ENCODE measurements at places on chromosomes 11 and 22.

GRCh38 chr11:87263264-87263838, 225.6 kb downstream of the TMEM135 start:
- H3K27ac ChIP-seq, result no peak overlapping the region
- no peaks in the 10 kb centered on the region for H3K4me1 ChIP-seq
- DNase-seq, result no peak
- H3K36me3 ChIP-seq, result no peaks in the 10 kb centered on the region
- H3K27me3 ChIP-seq, result no peaks in the 10 kb centered on the region

- no peaks in the 10 kb centered on the region for H3K27me3 ChIP-seq
- no peak overlapping the region for H3K4me3 ChIP-seq
- no peak overlapping the region for H3K27ac ChIP-seq
- no peak for DNase-seq
Observed at GRCh38 chr11:27002838-27003237, 8.9 kb downstream of the FIBIN start.

DNA sequence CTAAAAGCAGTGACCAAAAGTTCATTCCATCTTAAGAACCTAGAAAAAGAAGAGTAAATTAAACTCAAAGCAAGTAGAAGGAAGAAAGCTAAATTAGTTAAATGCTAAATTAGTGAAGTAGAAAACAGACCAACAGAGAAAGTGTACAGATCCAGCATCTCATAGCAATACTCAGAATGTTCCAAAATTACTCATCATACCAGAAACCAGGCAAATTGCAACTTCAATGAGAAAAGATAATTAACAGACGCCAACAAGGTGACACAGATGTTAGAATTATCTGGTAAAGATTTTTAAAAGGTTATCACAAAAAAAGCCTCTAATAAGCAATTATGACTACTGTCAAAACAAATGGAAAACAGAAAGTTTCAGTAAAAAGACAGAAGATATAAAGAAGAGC, 96.8 kb downstream of the ALX4 start:
- H3K27me3 ChIP-seq, result no peaks in the 10 kb centered on the region
- no peaks in the 10 kb centered on the region for H3K4me1 ChIP-seq
- H3K27ac ChIP-seq, result no peak overlapping the region

- no peaks in the 10 kb centered on the region for H3K36me3 ChIP-seq
- no peaks in the 10 kb centered on the region for H3K27me3 ChIP-seq
- no peak overlapping the region for H3K27ac ChIP-seq
- no peak overlapping the region for H3K4me3 ChIP-seq
Observed at GRCh38 chr22:19550382-19550781, 26.2 kb upstream of the CLDN5 start.

DNA sequence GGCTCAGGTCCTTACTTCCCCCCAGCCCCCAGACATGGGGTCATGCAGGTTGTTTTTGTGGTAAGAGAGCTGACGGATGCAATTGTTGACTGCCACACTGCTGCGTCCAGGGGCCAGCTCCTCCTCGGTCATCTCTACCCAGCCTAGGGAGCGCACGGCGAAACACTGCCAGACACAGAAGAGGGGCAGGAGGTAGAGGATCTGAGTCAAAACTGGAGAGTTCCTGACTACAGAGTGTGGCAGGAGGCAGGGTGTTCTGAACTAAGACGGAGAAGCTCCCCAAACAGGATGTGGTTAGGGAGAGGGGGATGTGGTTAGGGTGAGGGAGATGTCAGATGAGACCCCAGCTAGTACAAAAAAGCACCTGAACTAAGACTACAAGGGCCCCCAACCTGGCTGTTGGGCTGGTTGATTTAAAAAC, 12.3 kb downstream of the SMPD1 start:
- no peak overlapping the region for H3K4me3 ChIP-seq
- no peaks in the 10 kb centered on the region for H3K4me1 ChIP-seq
- no peak overlapping the region for H3K27ac ChIP-seq
- DNase-seq, result no peak
- no peaks in the 10 kb centered on the region for H3K36me3 ChIP-seq
- no peaks in the 10 kb centered on the region for H3K27me3 ChIP-seq

DNA sequence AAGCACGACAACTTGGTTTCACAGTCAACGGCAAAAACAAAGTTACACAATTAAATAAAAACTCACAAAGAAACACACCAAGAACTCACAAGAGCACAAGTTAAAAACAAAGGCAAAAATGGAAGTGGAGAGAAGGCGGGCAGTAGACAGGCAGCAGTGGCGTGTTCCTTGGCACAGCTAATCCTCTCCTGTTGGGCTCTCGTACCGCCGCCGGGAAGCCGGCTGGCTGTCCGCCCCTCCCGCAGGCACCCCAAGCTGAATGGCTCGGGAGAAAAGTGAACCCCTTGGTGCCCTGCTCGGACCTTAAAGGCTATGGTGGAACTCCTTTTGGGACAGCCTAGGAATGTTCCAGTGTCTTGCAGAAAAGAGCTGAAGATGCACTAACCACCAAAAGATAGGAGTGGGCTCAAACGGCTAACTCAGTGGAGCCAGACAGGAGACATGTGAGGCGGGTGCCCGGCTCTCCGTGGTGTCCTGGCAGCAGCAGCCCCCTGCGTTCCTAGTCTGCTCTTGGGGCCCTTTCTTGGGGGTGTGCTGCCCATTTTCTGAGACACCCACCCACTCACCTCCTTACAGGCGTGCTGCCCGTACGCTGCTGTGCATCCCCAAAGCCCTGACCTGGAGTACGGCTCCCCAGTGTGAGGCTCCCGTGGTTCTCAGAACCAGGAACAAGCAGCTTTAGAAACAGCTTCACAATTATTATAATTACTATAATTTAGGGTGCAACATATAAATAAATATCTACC, 86.1 kb upstream of the BID start:
- H3K4me3 ChIP-seq, result no peak overlapping the region
- peak overlapping the region; percentile 98 for H3K27ac ChIP-seq
- H3K36me3 ChIP-seq, result peaks cover 39% of the 10 kb centered on the region

- H3K4me3 ChIP-seq, result no peak overlapping the region
- H3K36me3 ChIP-seq, result no peaks in the 10 kb centered on the region
- H3K27ac ChIP-seq, result no peak overlapping the region
- H3K27me3 ChIP-seq, result no peaks in the 10 kb centered on the region
Observed at GRCh38 chr11:68064926-68065325, 26.1 kb downstream of the TCIRG1 start.

GRCh38 chr11:104665641-104666040, 232.6 kb downstream of the CASP12 start:
- no peak for DNase-seq
- H3K36me3 ChIP-seq, result no peaks in the 10 kb centered on the region
- peaks cover 4% of the 10 kb centered on the region for H3K4me1 ChIP-seq
- H3K27ac ChIP-seq, result no peak overlapping the region
- H3K27me3 ChIP-seq, result no peaks in the 10 kb centered on the region
- H3K4me3 ChIP-seq, result no peak overlapping the region

DNA sequence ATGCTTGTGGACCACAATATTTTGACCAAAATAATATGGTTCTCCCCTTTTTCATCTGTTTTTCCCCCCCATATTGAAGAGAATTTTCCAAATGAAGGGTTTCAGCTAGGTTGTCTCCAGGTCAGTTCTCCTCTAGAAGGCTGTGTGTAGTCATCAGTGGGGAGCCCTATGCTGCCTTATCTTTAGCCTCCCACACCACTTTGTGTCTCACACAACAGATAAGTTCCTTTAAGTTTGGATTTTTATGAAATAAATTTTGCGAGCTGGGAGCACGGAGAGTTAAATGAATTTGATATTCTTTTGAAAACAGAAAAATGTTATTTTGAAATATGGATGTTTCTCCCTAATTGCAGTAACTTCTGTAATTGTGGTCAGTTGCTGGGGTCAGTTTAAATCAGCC, 28.9 kb downstream of the PAX6 start:
- no peak overlapping the region for H3K27ac ChIP-seq
- peaks cover 16% of the 10 kb centered on the region for H3K36me3 ChIP-seq
- H3K4me3 ChIP-seq, result no peak overlapping the region

GRCh38 chr11:86115542-86116385, 46.9 kb upstream of the PICALM start:
- no peak overlapping the region for H3K4me3 ChIP-seq
- no peaks in the 10 kb centered on the region for H3K4me1 ChIP-seq
- no peak for DNase-seq
- H3K36me3 ChIP-seq, result no peaks in the 10 kb centered on the region

GRCh38 chr22:45886540-45886939, 90.4 kb downstream of the WNT7B start:
- DNase-seq, result no peak
- peaks cover 9% of the 10 kb centered on the region for H3K4me1 ChIP-seq
- H3K27ac ChIP-seq, result no peak overlapping the region
- no peak overlapping the region for H3K4me3 ChIP-seq
- H3K36me3 ChIP-seq, result no peaks in the 10 kb centered on the region

DNA sequence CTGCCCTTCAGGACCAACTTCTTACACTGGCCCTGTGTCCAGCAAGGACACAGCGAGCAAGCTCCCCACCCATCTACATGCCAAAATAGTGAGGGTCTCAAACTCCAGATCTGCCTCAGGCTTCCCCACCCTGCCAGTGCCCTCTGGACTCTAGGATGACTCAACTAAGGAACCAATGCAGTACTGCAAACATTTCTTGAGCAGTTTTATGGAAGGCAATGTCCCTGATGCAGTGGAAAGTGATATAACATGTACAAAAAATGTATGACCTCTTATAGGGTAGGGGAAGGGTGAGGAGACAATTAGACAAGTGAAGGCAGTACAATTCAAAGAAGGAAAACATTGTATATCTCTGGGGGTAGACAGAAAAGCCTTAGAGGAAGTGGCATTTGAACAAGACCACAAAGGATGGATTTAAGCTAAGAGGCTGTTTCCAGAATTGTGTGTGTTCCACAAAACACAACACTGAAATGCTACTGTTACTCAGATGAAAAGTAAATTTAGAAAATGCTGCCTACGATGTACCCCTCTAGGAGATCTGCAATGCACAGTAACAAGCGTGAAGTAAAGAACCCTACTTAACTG, 47.3 kb downstream of the RAB30 start:
- H3K27ac ChIP-seq, result no peak overlapping the region
- no peaks in the 10 kb centered on the region for H3K27me3 ChIP-seq
- no peaks in the 10 kb centered on the region for H3K36me3 ChIP-seq
- DNase-seq, result no peak
- no peak overlapping the region for H3K4me3 ChIP-seq
- H3K4me1 ChIP-seq, result peaks cover 3% of the 10 kb centered on the region

GRCh38 chr11:92251980-92252379, 27.4 kb downstream of the FAT3 start:
- no peak overlapping the region for H3K4me3 ChIP-seq
- no peak overlapping the region for H3K27ac ChIP-seq
- H3K36me3 ChIP-seq, result no peaks in the 10 kb centered on the region
- no peaks in the 10 kb centered on the region for H3K27me3 ChIP-seq
- no peaks in the 10 kb centered on the region for H3K4me1 ChIP-seq
- no peak for DNase-seq

GRCh38 chr11:29263971-29264682, 752.7 kb downstream of the KCNA4 start:
- DNase-seq, result no peak
- H3K27me3 ChIP-seq, result no peaks in the 10 kb centered on the region
- no peak overlapping the region for H3K27ac ChIP-seq
- H3K4me3 ChIP-seq, result no peak overlapping the region

- no peaks in the 10 kb centered on the region for H3K4me1 ChIP-seq
- H3K36me3 ChIP-seq, result peaks cover 35% of the 10 kb centered on the region
- peak; percentile 29 for DNase-seq
- no peak overlapping the region for H3K4me3 ChIP-seq
Observed at GRCh38 chr11:44927174-44927661, 23.5 kb downstream of the TP53I11 start.

GRCh38 chr11:62062223-62062861, 61.5 kb upstream of the INCENP start:
- no peak for DNase-seq
- H3K4me3 ChIP-seq, result no peak overlapping the region
- peaks cover 11% of the 10 kb centered on the region for H3K4me1 ChIP-seq
- no peaks in the 10 kb centered on the region for H3K27me3 ChIP-seq

DNA sequence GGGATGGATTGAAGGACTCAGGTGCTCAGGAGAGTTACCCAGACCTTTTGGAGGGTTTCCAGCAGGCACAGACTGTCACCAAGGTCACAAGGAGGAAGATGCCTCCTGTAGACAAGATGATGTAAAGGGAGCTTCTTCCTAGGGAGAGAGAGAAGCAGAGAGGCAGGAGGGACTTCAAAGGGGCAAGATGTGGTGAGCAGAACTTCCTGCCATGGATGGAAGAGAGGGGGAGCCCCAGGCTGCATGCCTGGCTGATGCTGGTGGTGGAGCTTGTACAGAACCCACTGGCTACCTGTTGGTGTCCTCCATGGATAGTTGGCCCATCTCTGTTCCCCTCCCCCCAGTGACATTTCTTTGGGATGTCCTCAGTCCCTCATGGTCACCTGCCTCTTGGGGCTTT, 4.2 kb downstream of the HEPN1 start:
- no peak overlapping the region for H3K27ac ChIP-seq
- DNase-seq, result no peak
- H3K4me3 ChIP-seq, result no peak overlapping the region
- H3K27me3 ChIP-seq, result no peaks in the 10 kb centered on the region
- no peaks in the 10 kb centered on the region for H3K4me1 ChIP-seq

DNA sequence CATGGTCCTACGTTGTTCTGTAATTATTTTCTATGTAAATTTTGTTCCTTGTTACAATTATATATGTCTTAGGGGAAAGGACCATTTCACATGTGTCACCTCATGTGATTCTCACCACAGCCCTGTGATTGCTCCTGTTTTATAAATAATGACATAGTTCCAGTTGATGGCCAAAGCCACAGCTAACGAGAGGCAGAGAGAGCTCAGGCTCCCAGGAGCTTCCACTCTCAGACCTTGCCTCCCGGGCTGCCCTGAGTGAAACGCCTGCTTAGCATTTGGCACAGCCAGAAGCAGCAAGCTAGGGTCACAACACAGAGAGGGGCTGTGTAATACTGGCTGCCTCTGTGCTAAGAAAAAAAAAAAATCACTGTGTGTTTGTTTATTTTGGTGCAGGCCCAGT, 5.9 kb downstream of the TMEM121B start:
- H3K27ac ChIP-seq, result no peak overlapping the region
- H3K36me3 ChIP-seq, result peaks cover 15% of the 10 kb centered on the region
- H3K4me3 ChIP-seq, result no peak overlapping the region
- no peak for DNase-seq
- H3K4me1 ChIP-seq, result no peaks in the 10 kb centered on the region

DNA sequence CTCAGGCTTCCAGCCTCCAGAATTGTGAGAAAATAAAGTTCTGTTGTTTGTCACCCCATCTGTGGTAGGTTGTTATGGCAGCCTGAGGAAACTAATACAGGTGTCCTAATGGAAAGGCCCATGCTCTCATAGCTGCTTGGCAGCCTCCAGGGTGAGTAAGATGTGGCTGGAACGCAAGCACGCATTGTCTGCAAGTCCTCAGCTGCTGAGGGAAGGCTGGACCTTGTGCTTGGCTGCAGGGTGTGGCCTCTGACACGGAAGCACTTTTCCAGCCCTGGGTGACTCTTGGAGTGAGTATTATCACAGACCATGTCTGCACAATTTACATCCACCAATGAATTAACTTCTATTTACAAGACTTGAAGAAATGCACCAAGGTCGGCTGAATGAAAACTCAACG, 44.4 kb upstream of the BARX2 start:
- DNase-seq, result no peak
- H3K27ac ChIP-seq, result no peak overlapping the region
- no peak overlapping the region for H3K4me3 ChIP-seq
- H3K36me3 ChIP-seq, result no peaks in the 10 kb centered on the region
- no peaks in the 10 kb centered on the region for H3K4me1 ChIP-seq
- no peaks in the 10 kb centered on the region for H3K27me3 ChIP-seq

- no peak overlapping the region for H3K4me3 ChIP-seq
- H3K27ac ChIP-seq, result peak overlapping the region; percentile 36
- no peak for DNase-seq
- peaks cover 4% of the 10 kb centered on the region for H3K4me1 ChIP-seq
- H3K27me3 ChIP-seq, result no peaks in the 10 kb centered on the region
Observed at GRCh38 chr11:94175535-94175934, 46.9 kb downstream of the PANX1 start.

GRCh38 chr11:86660088-86660487, 12.3 kb downstream of the ME3 start:
- no peaks in the 10 kb centered on the region for H3K36me3 ChIP-seq
- H3K27me3 ChIP-seq, result no peaks in the 10 kb centered on the region
- no peaks in the 10 kb centered on the region for H3K4me1 ChIP-seq
- DNase-seq, result no peak

Measured in tibial nerve (tissue), 4 donors.